ENCODE measurements at places on chromosomes 13 and 19.

- DNase-seq: no peak
These were observed 240.5 kb downstream of the ENOX1 start for GRCh38 chr13:43546251-43546650.

DNA sequence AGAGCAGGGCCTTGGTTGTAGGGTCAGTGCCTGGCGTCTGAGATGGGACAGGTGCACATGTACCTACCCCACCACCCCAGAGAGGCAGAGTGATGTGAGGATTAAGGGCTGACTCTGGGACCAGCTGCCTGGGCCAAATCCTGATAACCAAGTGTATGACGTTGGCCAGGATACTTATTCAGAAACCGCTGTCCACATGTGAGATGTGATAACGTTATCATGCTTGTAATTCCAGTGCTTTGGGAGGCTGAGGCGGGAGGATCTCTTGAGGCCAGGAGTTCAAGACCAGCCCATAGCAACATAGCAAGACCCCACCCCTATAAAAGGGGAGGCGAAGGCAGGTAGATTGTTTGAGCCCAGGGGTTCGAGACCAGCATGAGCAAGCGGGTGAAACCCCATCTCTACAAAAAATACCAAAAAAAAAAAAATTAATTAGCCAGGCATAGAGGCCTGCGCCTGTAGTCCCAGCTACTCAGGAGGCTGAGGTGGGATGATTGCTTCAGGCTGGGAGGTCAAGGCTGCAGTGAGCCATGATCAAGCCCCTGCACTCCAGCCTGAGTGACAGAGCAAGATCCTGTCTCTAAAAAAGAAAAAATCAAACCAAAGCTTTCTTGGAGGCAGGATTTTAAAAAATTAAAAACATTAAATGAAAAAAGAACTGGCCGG is 10.0 kb downstream of the ADGRE5 start:
- DNase-seq: no peak

- DNase-seq: no peak
These were observed 226.1 kb downstream of the RFC3 start for GRCh38 chr13:34044041-34044440.

- DNase-seq: no peak
These were observed 109.5 kb upstream of the FNDC3A start for GRCh38 chr13:48866249-48866648.

Data from activated CD4-positive, CD25-positive, alpha-beta regulatory T cell treated with anti-CD3 and anti-CD28 coated beads, Interleukin-2, amount 50 U/mL, for 72 hours (primary cell).